ENCODE measurements at places on chromosomes 13 and 19.

- no peak for DNase-seq
These were observed 51.5 kb downstream of the RASA3 start for GRCh38 chr13:114080739-114081561.

- no peak for DNase-seq
These were observed 11.6 kb downstream of the URI1 start for GRCh38 chr19:29953352-29954247.

GRCh38 chr13:26236296-26236695, 14.2 kb upstream of the RNF6 start:
- DNase-seq: no peak

DNA sequence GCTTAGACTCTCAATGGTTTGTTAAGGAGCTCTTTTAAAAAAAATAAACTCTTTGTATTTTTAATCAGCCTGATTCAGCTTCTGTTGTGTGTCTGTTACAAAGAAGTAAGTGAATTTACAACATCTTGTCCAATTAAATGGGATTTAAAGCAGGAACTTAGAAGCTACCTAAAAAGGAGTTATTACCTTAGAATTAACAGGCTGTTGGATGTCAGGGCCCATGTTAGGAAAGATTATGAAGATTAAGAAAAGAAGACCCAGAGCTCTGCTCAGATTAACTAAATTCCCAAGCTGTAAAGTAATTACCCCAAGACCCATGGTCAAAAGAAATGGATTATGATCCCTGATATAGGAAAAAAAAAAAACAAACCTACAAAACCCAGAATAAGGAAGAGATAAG, 44.1 kb upstream of the ZNF780A start:
- DNase-seq: no peak

- no peak for DNase-seq
These were observed 6.1 kb upstream of the CYSLTR2 start for GRCh38 chr13:48647625-48648024.

DNA sequence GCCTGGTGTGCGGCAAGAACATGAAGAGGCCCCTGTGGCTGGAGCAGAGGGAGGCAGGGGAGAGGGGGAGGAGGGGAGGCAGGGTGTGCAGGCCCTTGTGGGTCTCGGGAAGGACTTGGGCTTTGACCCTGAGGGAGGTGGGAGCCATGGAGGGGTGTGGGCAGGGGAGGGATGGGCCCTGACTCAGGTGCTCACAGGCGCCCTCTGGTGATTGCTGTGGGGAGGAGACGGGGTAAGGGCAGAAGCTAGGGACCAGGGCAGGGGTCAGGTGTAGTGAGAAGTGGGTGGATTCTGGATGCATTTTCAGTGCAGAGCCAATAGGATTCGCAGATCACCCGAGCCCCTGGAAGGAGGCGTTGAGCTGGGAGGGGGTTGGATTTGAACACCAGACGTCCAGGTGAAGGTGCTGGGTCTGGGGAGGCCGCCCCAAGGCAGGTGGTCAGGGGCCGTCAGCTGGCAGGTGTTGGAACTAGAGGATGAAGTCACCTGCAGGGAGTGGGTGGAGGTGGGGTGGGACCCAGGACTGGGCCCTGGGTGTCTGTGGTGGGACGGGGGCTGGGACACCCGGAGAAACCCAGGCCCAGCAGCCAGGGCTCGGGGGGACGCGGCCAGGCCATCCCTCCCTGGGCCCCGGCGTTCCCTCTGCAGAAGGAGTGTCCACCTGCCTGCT, 185.4 kb downstream of the KDM4B start:
- DNase-seq: no peak

DNA sequence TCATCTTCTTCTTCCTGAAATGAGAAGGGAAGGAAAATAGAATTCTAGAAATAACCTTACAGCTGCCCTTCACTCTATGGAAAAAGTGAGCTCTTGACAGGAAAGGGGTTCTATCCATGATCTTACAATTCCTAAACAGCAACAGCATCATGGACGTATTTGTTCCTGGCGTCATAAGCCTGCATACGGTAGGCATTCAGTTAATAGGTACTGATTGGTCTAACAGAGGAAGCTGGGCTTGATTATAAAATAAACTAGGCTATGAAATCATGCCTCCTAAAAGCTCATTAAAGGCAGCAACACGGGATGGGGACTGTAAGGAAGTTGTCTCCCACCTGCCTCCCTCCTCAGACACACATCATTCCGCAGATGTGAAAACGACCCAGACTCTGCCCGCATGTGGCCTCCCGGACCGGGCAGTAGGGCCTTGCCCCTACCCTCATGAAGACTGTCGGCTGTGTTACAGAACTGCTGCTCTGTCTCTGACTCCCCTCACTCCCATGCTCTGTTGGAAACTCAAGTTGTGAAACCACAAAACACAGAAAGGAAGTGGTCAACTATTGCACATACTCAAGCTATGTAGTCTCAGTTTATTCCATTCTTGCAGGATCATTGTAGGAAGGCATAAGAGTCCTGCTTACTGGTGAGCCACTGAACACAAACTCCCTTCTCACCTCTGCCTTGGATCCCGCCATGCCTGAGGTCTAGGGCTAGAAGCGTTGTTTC, 129.8 kb downstream of the DLEU7 start:
- no peak for DNase-seq

DNA sequence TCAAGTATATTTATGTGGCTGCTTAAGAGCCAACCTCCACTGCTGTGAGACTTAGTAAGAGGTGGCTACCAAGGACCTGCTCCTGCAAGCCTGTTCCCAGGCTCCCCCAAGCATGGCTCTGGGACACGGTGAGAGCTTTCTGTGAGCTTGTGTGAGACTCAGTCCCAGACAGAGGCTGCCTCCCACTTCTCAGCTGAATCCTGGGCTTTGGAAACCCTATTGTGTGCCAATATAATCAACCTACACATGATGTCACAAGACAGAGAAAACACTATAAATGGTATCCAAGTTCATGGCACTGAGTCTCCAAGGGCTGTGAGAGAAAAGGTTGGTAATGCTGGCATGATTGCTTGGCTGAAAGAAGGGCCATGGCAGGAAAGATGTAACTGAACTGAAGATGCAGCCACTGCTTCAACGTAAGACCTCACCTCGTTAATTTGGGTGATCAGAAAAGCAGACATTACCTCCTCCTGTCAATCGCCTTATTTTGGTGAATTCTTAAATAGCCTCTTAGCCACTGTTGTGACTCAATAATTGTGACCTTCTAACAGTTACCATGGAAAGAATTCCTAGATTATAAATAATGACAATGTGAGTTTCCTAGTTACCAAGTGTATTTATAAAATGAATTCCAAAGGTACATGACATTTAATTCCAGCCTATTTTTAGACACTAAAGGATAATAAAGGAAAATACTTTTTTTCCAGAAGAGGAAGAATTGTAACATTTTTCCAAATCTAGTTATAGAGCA, 332.0 kb downstream of the IRS2 start:
- DNase-seq: no peak

DNA sequence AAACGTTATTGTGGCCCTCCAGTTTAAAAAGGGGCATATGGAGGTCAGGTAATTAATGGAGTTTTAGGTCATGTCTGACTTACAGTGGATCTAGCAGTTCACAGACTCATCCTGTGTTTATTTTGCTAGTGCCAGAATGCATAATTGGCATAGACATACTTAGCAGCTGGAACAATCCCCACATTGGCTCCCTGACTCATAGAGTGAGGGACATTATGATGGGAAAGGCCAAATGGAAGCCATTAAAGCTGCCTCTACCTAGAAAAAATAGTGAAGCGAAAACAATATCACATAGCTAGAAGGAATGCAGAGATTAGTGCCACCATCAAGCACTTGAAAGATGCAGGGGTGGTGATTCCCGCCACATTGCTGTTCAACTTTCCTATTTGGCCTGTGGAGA, 610.7 kb downstream of the SLITRK5 start:
- peak; percentile 66 for DNase-seq

DNA sequence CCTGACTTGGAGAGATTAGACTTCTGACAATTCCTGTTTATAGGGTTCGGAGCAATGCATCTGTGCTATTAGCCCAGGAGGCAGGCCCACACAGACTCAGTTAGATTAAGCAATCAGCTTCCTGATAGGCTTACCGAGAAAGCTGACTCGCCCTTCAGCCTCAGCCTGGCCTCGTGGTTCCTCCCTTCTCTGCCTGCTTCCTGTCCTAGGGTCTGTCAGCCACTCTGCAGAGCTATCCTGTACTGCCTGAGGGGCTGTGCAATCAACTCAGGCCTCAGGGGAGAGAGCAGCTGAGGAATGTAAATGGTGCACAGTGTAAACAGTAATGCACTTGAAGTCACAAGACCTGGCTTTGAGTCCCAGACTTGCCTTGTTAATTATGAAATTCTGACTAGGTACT, 30.7 kb downstream of the HTR2A start:
- DNase-seq: peak; percentile 7

- DNase-seq: no peak
These were observed 12.4 kb downstream of the VSTM2B start for GRCh38 chr19:29538146-29538545.

Data from tongue (tissue), 3 donors.